ENCODE measurements at places on chromosomes 6 and 20.
A peak's percentile ranks its signal among the peaks of the same experiment; 100 is the strongest.

GRCh38 chr20:17661121-17661744, 20.8 kb downstream of the RRBP1 start:
- DNase-seq, result no peak

DNA sequence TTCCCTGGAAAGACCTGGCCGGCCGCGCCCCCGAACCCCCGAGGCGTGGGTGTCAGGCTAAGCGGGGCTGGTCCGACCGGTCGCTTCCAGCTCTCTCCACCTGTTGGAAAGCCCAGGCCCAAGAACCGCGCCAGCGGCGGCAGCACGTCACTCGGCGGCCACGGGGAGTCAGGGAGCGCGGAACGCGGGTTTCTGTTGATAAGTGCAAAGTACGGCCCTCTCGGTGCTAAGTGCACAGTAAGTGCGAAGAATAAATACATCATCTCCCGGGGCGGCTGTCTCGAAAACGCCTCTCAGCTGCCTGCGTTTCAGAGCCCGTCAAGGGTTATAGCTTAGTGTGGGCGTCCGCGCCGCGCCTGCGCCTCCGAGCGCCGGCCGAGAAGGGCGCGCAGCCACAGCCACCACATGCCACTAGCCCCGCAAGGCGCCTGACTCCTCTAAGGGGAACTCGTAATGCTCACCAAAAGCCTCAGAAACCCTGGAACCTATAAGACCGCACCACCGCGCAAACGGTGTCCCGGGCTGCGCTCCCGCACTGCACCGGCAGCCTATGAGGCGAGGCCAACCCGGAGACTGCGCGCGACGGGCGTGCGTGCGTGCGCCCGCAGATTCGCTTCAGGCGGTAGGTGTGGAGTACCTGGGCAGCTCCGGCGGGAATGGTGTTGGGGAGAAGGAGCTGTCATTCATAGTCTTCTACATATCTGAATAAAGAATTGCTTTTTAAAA, 9.2 kb upstream of the TBX18 start:
- DNase-seq, result no peak

DNA sequence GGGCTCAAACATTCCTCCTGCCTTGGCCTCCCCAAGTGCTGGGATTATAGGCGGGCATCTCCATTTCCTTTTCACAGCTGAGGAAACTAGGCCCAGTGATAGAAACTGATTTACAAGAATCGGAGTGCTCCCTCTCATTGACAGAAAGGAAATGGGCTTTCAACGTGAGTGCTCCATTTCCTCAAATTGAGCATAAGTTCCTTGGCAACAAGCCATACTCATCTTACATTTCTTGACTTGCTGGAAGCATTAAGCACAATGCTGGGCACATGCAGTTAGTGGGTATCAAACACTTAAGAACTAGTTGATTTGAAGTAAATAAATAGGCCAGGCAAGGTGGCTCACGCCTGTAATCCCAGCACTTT, 54.7 kb downstream of the FGD2 start:
- no peak for DNase-seq

DNA sequence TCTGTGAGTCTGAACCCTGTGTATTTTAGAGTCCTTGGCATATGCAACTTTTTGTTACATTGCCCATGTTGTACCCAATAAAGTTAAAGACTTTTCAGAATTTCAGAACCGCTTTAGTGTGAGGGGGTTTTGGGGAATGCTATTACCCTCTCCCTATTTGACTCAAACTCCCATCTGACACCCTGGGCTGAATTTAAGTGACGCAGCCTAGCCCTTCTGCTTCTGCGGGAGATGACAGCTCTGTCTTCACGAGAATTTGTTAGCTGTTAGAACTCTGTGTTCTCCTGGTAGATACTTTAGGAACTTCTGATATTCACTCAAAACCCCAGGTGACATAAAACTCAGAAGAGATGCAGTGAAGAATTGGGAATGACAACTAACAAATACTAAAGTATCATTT, 500.6 kb upstream of the ID4 start:
- DNase-seq, result no peak

DNA sequence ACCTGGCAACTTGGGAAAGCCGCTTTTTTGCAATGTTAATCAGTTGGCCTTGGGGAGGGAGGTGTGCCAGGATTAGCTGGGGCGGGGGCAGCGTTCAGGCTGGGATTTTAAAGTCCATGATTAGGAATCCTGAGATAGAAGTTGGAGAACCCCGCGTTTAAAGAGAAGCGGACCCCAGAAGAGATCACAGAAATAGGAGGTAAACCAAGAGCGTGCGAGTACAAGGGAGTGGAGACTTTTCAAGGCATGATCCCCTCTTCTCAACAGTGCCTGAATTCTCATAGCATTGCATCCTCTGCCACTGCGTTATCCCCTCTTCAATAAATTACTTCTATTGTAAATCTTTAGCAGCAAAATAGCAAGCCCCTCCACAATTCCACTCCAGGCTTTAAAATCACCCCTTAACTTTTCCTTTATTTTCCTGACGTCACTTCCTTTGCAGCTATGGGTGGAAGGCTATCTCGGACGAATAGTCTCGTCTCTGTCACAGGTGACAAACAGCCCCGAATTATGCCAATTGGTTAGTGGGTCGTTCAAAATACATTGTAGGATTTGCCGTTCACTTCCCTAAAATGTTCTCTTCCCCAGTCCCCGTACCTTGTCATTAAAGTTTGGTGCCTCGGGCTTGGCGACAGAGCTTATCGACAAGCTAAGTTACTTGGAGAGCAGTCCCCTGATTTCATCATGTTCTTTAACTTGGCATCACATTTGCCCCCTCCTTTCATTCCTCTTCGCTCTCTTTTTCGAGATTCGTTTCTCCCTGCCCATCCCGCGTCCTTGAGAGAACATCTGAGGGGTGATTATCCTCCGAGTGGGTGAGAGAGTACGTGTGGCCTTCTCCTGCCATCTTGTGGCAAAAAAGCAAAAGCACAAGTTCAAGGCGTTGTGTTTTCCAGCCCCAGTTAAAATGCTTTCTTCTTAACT, 17.1 kb downstream of the OR2B2 start:
- no peak for DNase-seq

DNA sequence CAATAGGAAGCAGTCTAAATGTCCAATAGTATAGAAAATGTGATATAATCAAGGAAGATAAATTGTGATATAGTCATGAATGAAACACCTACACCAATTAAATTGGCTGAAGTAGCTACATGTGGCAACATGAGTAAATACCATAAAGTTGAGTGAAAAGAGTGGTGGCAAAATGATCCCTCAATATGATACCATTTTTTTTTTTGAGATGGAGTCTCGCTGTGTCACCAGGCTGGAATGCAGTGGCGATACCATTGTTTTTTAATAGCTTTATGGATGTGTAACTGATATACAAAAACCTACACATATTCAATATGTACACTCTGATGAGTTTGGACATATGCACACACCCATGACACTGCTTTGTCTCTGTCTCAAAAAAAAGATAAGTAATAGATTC, 20.9 kb upstream of the ILRUN start:
- no peak for DNase-seq

DNA sequence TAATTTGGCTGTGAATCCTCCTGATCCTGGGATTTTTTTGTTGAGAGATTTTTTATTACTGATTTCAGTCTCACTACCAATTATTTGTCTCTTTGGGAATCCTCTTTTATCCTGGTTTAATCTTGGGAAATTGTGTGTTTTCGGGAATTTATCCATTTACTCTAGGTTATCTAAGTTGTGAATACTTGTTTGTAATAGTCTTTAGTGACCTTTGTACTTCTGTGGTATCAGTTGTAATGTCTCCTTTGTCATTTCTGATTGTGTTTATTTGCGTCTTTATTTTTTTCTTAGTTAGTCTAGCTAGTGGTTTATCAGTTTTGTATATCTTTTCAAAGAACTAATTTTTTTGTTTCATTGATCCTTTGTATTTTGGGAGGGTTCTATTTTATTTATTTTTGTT, 27.3 kb upstream of the ZNF337 start:
- no peak for DNase-seq

- DNase-seq, result no peak
Observed at GRCh38 chr20:40691566-40692239, 2.7 kb upstream of the MAFB start.

DNA sequence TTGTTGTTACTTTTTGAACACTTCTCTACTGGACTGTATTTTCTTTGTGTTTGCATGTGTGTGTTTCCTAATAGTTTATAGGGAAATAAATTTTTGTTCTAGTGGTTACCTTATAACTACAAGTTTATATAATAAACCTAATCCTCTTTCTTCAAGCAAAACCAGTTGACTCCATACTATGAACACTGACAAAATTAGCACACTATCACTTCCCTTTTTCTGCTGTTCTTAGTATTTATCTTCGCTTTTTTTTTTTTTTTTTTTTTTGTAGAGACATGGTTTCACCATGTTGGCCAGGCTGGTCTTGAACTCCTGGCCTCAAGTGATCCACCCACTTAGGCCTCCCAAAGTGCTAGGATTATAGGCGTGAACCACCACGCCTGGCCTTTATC, 25.0 kb upstream of the C6orf62 start:
- DNase-seq, result no peak

GRCh38 chr20:5056801-5057599, 55.7 kb upstream of the SLC23A2 start:
- DNase-seq, result peak; percentile 52

DNA sequence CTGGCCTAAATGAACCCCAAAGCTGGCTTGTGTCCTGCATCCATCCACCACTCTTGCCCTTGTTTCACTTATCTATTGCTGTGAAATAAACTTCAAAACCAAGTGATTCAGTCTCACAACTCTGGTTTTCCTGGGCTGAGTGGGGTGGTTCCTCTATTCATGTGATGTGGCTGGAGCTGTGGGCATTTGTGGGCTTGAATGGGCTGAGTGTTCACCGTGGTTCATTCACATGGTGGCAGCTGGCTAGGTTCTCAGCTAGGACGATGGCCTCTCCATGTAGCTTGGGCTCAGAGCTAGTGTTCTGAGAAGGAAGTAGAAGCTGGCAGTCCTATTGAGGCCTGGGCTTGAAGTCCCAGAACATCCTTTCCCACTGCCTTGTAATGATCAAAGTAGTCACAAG, 30.4 kb downstream of the FKBP1A start:
- DNase-seq, result no peak

GRCh38 chr6:2854396-2854982, 12.8 kb upstream of the SERPINB1 start:
- no peak for DNase-seq

DNA sequence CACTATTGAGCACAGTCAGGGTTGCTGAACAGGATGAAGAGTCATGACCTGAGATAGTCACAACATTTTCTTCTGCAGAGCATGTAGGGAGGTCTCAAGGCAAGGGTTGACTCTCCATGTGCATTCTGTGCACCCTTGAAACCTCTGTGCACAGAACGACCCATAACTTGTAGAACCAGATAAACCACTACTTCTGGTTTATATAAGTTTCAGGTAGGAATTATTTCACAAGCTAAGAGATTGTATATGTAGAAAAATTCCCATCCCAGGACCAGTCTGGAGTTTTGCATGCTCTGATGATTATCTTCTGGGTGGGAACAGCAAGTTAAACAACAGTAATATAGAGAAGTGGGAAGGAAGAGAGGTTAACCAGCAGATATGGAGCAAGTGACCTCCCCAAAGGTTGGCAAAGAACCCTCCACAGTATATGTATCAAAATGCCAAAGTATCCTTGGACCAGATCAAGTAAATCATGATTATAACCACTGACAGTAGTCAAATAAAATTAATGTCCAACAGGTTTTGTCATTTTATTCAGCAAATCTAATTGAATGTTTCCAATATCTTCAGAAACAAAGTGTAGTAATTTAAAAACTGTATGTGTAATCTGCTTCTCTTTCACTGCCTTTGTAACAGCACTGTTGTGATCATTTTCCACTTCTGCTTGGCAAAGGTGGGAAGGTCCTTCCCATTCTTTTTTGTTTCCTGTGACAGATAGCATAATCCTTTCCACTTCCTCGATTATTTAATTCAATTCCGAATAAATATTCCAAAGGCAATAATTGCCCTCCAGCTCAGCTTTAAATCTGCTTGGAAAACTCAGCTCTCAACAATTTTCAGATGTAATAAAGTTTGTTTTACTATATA, 104.4 kb downstream of the SYNE1 start:
- no peak for DNase-seq

GRCh38 chr20:20731945-20732296, 19.5 kb upstream of the RALGAPA2 start:
- no peak for DNase-seq

GRCh38 chr6:28145231-28145630, 3.5 kb downstream of the ZKSCAN8 start:
- DNase-seq, result no peak

DNA sequence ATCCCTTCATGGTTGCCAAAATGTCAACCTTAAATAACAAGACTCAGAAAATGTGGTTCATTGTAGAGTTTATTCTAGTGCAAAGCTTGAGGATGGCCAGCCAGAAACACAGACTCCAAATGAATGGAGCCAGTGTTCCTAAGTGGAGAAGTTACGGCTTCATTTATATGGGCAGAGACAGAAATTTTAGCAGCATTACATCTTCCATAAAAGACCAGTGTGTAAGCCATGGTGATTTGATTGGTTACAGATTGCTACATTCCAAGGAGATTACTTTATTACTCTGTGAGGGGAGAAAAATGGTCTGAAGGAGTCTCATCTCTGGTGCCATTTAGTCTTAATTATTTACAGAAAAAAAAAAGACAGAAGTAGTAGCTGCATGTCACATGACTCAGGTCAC, 97.8 kb downstream of the OTOR start:
- DNase-seq, result no peak

DNA sequence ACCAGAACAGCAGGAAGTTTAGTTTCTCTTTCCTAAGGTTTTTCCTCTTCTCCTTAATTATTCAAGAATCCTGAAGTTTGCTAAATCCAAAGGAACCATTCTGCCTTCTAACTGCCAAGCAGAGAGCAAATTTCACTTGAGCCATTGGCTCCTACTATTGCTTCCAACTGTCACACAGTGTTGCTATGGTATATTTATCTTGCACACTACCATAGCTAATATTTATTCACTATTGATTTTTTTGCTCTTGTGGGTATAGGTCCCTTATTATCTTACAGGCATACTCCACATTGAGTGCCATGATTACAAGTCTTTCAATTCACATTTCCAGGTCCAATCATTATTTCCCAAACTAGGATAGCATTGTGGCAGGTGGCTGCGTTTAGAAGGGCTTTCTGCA, 266.7 kb upstream of the FLRT3 start:
- no peak for DNase-seq

- DNase-seq, result no peak
Observed at GRCh38 chr6:45301348-45302142, 26.6 kb upstream of the RUNX2 start.

- DNase-seq, result no peak
Observed at GRCh38 chr6:107489636-107490565, at the start of gene SOBP. Gene SOBP (plus strand): TSS chr6:107490117. CDS start chr6:107490617, 500 bp downstream.

GRCh38 chr20:17281478-17281877, 54.6 kb downstream of the PCSK2 start:
- no peak for DNase-seq

DNA sequence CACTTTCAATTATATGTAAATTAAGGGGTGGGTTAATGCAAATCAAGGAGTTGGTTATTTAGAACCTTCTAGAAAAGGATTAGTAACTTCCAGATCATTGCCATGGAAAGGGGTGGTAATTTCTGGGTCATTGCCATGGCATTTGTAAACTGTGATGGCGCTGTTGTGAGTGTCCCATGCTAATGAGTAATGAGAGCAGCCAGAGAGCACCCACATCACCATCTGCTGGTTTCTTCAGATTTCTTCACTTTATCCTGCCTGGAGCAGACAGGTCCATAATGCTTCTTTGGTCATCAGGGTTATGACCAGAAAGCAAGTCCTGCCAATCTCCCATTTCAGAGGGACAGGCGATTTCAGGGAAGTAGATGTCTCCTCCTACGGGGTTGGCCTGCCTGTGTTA, 311.3 kb upstream of the CNR1 start:
- no peak for DNase-seq

- DNase-seq, result no peak
Observed at GRCh38 chr6:166423051-166423745, 40.5 kb upstream of the MPC1 start.

All from stimulated activated CD4-positive, alpha-beta T cell treated with anti-CD3 and anti-CD28 coated beads, Interleukin-15, amount 100 ng/mL, for 48 hours (primary cell).